ENCODE measurements at places on chromosomes 3 and 15.

GRCh38 chr3:188881954-188882641 is 289.7 kb upstream of the TPRG1 start:
- DNase-seq: peak; percentile 66

DNA sequence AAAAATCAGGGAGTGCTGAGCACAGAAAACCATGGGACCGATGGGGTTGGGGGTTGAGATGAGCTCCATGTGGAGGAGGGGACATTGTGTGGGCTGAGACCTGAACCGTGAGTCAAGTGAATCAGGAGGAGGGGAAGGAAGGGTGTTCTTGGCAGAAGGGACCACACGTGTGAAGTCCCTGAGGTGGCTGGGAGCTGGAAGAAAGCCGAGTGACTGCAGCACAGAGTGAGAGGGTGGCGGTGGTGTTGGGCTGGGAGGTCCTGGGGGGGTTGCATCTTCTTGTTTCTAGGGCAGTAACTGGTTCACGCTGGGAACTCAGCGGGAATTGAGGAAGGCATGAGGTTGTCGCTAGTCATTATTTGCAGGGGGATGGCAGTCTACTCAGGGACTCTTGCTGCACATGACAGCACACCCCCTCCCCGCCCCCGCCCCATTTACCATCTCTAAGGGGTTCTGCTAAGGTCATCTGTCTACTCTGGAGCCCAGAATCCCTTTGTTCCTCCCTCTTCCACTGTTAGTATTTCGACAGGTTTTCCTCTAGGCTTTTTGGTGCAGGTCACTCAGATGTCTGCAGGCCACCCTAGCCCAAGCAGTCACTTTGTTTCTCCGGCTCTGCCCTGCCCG is 254.3 kb downstream of the TLE3 start:
- DNase-seq: no peak

DNA sequence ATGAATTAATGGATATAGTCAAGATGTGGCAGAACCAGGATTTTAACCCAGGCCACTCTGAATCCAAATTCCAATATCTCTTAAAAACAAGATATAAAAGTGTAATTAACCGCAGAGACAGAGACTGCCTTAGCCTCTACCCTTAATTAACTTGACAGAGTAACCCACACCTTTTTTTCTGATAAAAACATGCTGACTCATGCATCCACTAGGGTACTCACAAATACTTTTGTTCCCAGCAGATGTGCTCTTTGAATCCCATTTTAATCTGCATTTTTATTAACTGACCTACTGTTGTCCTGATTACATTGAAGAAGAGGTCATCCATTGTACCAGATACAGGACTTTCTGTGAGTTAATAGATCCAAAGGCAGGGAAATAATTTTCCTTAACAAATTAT is 278.3 kb downstream of the CHL1 start:
- no peak for DNase-seq

DNA sequence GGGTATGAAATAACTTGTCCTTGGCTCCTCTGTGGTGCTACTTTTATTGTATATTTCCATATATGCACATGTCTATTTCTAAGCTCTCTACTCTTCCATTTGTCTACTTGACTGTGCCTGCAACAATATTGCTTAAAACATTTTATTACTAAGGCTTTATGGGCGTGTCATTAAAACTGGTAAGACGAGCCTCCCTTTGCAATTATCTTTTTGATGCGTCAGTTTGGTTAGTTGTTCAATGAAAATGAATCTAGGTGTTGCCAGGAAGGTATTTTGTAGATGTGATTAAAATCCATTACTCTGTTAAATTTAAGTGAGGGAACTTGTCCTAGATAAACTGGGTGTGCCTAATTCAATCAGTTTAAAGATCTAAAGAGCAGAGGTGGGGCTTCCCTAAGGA is 12.9 kb upstream of the TRA2B start:
- DNase-seq: no peak

DNA sequence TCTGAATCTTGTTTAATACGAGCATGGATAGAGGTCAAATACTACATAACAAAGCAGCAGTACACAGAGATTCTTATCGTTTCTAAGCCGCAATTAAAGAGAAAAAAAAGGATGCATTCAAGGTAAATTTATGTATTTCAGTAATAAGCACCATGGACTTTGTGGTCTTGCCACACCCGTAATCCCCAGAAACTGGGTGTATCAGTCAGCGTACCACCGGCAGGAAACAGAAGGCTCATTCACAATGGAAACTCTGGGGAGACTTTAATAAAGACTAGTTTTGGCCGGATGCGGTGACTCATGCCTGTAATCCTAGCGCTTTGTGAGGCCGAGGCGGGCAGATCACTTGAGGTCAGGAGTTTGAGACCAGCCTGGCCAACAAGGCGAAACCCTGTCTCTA is 81.9 kb upstream of the ZNF280D start:
- no peak for DNase-seq

GRCh38 chr3:31829826-31830426 is 151.1 kb downstream of the OSBPL10 start:
- no peak for DNase-seq

GRCh38 chr15:56490461-56490860 is 25.5 kb upstream of the MNS1 start:
- DNase-seq: no peak

DNA sequence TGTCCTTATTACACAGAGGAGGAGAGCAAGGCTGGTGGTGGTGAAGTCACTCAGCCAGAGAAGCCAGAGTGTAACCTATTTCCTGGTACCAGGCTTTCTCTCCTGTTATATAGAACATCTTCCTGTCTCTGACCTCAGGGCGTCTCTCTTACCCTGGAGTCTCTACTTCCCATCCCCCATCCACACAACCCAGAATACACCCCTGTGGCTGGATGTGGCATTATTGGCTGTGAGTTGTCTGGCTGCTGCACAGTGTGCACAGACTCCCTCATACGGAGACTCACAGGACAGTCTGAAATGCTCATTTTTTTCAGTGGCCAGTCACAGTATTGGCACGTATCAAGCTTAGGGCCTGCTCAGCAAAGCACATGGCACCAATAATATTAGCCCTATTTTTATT is 8.6 kb downstream of the PODXL2 start:
- no peak for DNase-seq

DNA sequence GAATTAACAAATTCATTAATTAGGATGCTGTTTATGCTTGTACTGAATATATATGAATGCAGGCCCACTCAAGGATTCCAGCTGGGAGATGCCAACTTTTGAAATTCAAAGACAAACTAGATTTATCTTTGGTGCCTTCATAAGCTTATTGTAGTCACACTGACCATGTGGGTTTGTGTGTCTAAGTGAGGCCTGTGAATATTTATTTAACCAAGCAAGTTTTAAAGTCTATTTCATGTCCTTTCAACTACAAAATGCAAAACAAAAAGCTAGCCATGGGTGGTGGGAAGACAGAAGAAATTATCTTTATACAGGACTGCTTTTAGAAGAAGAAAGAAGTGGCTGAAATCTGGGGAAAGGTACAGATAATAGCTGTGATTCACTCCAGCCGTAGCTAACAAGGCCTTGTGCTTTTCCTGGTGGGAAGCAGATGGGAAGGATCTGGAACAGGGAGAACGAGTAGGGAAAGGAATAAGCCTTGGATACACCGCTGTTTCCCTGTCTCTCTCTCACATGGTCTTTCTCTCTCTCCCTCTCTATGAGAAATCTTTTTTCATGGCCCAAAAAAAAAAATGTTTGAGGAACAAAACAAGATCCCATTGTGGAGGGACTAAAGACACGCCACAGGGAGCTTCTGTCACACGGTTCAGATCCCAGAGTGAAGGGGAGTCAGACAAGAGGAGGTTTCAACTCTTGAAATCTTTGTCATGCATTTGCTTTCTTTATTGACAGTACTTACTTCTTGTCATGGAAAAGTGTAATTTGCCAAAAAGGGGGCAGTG is 225.5 kb downstream of the RORA start:
- no peak for DNase-seq

DNA sequence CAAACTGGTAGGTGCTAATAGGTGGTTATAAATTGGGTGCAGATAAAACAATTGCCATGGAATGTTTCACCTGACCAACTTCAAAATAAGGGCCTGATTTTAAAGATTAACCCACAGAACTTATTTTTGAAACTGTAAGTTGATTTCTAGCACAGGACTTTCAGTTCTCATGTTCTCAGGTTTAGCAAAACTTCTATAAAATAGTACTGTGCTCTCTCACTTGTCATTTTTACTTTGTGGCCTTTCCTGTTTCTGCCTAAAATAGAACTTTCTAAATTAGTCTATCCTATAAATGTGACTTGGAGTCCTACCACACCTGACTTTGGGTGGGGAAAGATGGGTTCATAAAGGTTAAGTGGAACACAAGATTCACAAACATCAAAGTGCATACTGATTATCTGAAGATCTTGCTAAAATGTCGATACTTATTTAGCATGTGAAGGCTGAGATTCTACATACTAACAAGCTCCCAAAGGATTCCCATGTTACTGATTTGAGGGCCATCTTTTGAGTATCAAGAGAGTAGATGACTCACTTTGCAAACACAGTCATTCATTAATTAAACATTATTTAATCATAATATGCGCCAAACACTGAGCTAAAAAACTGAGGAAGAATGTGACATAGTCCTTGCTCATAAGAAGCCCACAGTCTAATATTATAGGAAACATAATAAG is 38.6 kb downstream of the BTLA start:
- DNase-seq: no peak

DNA sequence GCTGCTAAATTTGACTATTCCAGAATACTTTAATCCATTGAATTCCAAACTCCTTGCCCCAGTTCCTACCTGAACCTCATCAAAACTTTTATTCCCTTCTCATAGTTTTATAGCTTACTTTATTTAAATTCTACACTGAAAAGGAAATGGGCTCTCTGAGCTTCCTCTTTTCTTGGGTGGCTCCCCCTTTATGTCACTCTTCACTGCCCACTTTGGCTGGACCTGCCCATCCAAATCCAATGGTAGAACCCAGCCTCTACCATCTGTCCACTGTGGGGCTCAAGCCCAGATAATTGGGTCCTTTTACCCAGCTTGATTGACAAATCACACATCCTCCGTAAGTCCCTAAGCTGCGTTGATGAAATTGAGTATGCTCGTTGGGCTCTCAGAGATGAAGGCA is 216.5 kb downstream of the BBX start:
- DNase-seq: no peak

DNA sequence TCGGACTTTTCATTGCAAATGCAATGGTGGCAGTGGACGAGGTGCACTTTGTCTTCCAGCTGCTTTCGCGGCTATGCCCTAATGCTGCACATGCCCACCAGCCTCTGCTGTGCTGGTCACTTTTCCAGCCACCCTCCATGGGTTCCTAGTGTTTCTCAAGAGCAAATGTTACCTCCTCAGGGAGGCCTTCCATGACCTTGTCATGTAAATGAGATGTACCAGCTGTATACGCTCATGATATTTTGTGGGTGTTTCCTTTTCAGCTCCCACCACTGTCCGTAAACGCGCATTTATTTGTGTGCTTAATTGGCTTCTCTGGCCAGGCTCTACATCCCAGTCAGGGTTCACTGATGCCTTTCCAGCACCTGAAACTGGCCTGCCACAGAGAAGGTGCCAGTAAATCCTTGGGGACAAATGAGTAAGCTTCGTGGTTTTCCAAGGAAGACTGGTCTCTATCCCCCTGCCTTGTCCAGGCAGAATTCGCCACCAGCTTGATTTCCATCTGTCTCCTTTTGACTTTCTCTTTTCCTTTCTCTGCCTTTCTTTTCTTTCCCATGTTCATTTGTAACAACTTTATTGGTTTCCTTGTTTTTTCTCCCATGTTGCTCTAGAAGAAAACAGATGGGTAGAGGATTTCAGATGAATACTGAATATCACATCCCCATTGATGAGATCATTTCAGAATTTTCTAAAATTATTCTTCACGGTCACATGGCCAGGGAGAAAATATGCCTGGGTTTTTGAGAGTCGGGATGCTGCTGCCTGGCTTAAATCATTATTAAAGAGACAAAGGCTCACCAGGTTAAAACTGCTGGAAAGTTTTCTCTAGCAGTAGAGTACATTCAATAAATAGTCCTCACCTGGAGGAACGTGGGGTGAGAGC is 82.5 kb downstream of the CHST2 start:
- no peak for DNase-seq

- no peak for DNase-seq
Measured at GRCh38 chr15:81095690-81096365, 38.2 kb upstream of the CFAP161 start.

DNA sequence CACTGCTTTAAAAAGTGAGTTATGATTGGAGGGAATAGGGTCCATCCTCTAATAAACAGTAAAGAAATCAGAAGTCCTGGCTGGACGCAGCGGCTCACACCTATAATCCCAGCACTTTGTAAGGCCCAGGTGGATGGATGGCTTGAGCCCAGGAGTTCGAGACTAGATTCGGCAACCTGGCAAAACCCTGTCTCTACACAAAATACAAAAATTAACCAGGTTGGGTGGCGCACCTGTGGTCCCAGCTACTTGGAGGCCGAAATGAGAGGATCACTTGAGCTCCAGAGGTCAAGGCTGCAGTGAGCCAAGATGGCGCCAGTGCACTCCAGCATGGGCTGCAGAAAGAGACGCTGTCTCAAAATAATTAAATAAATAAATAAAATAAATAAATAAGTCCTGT is 171.2 kb downstream of the POTEB3 start:
- no peak for DNase-seq

- DNase-seq: no peak
Measured at GRCh38 chr3:42289026-42289425, 23.0 kb upstream of the CCK start.

GRCh38 chr3:41356775-41357174 is 157.5 kb downstream of the CTNNB1 start:
- no peak for DNase-seq

GRCh38 chr15:47422881-47423665 is 294.2 kb upstream of the SEMA6D start:
- no peak for DNase-seq

DNA sequence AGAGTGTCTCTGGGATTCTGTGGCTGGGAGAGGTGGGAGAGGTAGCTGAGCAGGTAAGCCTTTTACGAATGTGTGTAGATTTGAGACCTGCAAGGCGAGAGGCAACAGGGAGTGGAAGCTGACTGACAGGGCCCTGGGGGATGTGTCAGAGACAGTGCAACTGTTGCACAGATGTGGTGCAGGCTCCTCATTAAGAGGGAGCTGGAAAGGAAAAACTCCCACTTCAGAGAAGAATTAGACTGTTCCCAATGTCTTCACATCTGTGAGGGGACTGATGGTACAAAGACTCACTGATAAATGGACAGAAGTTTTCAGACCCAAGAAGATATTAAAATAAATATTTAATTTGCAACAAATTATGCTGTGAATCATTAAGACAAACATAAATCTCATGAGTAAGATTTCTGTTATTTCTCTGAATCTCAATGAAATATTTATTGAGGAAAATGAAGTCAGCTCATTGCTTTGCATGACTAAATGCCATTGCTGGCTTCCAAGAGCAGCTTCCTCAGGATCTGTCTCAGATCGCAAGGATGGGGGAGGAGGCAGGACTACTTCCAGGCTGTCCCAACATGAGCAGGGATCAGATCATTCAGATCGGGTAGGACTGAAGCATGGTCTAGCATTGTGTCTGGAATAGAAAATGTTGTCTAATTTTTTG is 127.3 kb upstream of the ROPN1 start:
- DNase-seq: peak; percentile 59

DNA sequence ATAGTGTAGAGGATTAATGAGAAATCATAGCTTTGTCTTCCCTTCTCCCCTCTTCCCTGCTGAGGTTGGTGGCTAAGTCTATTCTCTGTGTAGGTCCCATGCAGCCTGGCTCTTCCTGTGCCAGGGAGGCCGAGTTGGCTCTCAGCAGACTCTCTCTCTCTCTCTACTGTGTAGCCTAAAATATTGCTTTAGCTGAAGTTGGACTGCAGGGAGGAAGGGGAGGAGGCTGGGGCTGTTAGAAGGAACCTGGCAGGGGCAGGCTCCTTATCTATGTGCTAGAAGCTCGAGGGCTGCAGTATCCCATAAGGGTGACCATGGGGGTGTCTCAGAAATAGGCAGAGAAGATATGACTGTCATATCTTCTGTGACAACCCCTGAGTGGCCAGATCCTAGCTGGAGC is 160.8 kb downstream of the EPHB1 start:
- DNase-seq: no peak
